ENCODE measurements at places on chromosomes 6 and 20.

DNA sequence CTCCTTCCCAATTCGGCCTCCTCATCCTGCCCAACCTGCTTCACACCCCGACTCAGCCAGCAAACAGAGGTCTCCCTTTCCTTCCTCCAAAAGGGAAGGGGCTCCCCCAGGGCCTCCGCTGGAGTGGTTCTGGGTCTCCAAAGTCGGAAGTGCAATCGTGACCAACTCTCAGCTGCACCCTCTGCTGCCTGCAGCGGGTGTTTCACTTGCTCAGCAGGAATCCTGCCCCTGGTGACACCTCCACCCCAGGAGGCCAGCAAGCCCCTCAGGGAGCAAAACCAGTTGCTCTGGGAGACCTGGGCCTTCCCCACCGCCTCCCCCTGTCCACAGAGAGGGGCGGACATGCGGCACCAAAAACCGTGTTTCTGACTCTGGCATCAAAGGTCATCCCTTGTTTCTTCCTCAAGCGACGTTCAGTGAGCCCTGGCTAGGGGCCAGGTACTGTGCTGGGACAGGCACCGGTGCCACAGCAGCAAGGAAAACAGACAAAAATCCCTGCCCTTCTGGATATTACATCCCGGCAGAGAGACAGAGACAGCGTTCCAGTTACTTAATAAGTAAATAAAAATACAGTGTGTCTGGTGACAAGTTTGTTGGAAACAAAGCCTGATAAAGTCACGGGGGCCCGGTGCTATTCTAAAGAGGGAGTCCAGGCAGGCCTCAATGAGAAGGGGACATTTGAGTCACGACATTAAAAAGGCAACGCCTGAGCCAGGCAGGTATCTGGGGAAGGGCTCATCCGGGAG is 219.0 kb downstream of the BMP7 start:
- peak; percentile 9 for DNase-seq

- no peak for DNase-seq
These were observed 90.2 kb upstream of the SULF2 start for GRCh38 chr20:47875297-47876025.

DNA sequence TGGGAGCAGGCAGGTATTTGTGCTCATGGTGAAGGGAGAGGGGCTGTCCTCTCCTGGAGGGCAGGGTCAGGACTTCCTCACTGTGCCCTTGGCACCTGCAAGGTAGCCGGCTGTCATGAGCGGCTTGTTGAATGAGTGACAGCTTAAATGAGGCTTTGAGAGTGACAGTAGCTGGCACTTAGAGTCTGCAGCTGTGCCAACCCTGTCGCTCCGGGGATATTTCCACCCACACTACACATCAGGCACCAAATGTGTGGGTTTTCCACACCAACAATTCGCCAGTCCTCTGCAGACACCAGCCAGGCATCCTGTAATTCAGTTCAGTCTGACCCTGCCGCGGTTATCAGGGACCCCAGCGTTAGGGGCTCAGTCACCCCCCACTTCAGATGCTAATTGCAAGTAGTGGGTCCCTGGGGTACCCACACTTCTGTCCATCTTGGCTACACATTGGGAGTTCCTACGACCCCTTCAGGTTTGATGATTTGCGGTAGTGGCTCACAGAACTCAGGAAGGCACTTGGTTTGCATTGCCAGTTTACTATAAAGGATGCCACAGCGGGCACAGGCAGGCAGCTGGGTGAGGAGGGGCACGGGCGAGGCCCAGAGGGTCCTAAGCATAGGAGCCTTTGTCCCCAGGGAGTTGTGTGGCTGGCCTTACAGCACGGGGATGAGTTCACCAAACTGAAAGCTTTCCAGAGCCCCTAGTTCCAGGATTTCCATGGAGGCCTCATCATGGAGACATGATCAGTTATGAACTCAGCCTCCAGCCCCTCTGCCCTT is 9.1 kb downstream of the MTG2 start:
- DNase-seq: no peak

DNA sequence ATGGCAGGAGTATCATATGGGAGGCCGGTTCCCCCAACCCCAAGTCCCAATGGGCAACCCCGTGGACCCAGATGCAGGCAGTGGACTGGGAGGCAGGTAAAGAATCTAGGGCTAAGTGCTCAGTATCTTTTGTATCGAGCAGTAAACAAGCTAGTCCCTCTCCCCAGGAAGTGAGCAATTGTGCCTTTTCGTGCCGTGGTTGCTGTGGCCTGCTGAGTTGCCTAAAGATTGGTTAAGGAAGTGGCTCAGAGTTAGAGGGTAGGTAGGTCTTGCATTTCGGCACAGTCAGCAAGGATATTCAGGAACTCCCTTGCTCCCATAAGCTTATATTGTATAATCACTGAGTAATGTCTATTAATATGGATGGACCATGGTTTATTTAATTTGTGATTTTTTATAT is 1.3 kb upstream of the DNAH8 start:
- DNase-seq: peak; percentile 78

GRCh38 chr20:41586772-41587171 is 31.4 kb downstream of the CHD6 start:
- no peak for DNase-seq

- DNase-seq: no peak
These were observed 81.6 kb upstream of the OPRM1 start for GRCh38 chr6:153957394-153957793.

DNA sequence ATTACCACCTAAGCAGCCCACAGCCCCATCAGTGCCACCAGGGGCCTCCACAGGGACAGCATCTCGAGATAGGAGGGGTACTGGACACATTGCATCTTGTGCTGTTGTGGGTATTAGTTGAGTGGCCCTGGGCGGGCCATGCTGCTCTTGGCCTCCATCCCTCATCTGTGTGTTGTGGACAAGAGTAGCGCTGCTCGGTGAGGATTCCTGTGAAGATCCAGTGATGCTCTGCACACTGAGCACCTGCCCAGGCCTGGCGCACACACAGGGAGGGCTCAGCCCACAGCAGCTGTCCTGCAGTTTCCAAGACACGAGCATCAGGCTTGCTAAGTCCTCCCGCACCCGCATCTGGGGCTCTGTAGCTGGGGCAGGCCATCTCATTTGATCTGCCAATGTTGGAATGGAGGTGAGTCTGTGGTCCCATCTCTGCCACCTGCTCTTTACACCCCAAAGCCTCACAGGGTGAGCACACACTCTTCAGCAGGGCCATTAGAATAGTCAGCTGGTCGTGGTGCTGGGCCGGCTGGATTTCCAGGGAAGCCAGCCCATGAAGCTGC is 32.0 kb downstream of the SPATA2 start:
- DNase-seq: no peak

GRCh38 chr6:135664527-135664926 is 167.0 kb upstream of the AHI1 start:
- no peak for DNase-seq

GRCh38 chr6:19803331-19804204 is 33.6 kb upstream of the ID4 start:
- no peak for DNase-seq

- no peak for DNase-seq
These were observed 29.3 kb downstream of the KCNK5 start for GRCh38 chr6:39199976-39200375.

DNA sequence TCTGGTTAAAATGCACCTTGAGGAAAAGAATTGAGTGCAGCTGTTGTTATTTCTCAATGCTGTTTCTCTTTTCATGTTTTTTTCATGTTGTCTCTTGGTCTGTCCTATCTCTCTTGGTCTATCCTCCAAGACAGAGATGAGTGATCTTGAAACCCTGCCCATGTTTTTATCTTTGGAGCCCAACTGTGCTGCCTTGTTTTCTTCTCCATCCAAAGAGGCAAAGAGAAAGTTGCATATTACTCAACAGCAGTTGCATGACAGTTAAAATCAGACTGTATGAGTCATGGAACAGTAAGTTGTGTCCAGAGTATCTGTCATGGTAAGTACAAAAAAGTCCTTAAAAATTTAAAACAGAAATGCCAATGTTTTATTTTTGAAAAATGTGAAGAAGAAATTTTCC is 26.2 kb downstream of the BCAS1 start:
- no peak for DNase-seq

DNA sequence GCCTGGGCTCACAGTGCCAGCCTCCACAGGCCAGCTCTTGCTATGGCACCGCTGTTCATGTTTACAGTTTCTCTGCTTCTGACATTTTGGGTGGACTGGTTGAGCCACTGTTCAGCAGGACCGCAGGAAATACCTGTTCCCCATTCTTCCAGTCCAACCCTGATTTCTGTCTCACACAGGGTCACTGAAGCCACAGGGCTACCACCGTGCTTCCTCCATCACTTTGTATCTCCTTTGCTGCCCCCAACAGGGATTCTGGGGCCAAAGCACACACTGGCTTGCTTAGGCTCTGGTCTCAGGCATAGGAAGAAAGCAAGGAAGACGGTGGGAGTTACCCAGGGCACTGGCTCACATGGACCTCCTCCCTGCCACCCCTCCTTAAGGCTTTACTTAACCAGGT is 164.5 kb downstream of the UNC5CL start:
- DNase-seq: no peak

DNA sequence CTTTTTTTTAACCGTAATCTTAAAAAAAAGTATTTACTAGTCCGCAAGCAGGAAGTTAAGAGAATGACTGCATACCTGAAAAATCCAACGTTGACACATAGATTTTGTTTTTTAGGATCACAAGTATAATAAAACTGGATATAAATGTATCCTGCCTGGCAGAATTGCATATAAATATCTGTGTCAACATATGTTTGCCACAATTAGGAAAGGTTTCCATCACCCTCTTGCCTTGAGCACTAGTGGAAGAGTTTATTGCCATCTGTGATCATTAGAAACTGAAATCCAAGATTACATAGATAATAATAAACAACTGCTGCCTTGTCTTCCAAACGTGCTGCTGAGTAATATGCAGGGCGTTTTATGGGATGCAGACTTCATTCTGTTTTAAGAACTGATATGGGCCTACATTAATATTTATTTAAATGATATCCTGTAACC is 27.9 kb downstream of the PLEKHG1 start:
- no peak for DNase-seq

GRCh38 chr20:58294497-58295455 is 14.7 kb upstream of the RAB22A start:
- DNase-seq: no peak

- DNase-seq: no peak
These were observed 92.5 kb upstream of the ADGRF1 start for GRCh38 chr6:47134476-47135189.

- no peak for DNase-seq
These were observed 69.3 kb downstream of the SYNJ2 start for GRCh38 chr6:158050955-158051354.

DNA sequence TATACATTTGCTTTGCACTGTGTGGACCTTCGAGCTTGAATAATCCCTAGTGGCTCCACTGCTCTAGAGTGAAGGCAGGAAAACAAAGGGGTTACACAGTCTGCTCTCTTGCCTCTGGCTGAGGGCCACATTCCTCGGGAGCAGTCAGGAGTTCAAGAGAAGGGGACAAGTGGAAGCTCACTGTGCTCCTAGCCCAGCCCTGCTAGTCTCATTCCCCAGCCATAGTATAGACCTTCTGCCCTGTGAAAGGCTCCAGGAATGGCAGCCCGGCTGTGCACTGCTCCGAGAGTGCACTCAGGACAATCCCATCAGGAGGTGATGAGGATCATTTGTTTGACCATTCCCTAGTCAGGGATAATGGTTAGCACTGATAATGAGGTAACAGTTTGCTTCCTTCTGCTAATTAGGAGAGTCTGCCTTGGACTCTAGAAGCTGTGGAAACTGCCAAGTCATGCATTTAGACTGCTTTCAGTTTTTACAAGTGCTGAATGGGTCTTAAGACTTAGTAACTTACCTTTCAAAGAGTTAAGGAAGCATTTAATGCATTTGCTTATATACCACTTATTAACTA is 8.5 kb downstream of the IYD start:
- no peak for DNase-seq

DNA sequence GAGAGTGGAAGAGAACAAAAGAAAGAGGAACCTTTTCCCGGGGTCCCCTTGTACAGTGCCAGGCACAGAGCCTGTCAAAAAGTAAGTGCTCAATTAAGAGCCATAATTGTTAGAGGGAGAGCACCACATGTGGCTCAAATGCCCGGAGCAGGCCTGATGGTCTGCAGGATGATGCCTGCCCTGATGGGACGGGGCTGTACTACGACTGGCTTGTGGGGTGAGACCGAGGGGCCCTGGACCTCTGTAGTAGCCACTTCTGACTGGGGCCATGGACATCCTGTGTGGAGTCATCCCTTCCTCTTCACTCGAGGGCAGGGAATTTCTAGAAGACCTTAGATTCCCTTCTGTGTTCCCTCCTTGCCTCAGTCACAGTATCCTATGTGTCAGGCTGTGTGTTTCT is 47.9 kb downstream of the KCNK5 start:
- no peak for DNase-seq

GRCh38 chr6:27866357-27867050 is 45.7 kb downstream of the OR2B2 start:
- peak; percentile 79 for DNase-seq

GRCh38 chr6:49097116-49097515 is 365.9 kb downstream of the MMUT start:
- peak; percentile 6 for DNase-seq

- no peak for DNase-seq
These were observed 242.5 kb downstream of the LRFN2 start for GRCh38 chr6:40344566-40345167.

- no peak for DNase-seq
These were observed 203.7 kb downstream of the SYNDIG1 start for GRCh38 chr20:24672886-24673677.

DNA sequence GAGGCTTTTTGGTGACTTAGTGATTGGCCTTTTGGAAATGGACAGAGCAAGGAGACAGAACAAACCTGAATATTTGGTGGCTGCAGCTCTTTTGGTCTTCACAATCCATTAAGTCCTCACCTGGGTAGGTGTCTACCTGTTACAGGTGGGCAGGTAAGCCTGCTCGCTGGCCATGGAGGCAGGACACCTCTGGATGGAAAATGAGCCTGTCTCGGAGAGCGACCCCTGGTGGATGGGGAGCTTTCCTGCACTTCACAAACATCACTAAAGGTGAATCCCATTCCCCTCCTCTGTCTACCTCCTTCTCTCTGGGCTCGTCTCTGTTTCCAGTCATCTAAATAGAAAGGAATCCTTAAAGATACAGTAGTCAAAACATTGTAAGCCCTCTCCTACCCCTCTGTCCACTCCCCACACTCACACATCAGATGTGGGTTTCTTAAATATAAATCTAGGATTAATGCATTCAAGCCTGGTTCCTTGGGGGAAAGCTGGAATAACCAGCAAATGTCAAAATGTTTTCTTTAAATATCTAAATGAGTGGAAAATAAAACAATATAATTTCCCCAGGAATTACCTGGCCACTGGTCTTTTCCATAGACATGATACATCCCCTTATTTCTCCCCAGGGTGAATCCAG is 304.9 kb downstream of the CDH26 start:
- DNase-seq: peak; percentile 70

GRCh38 chr20:889932-890463 is 26.1 kb downstream of the ANGPT4 start:
- DNase-seq: no peak

DNA sequence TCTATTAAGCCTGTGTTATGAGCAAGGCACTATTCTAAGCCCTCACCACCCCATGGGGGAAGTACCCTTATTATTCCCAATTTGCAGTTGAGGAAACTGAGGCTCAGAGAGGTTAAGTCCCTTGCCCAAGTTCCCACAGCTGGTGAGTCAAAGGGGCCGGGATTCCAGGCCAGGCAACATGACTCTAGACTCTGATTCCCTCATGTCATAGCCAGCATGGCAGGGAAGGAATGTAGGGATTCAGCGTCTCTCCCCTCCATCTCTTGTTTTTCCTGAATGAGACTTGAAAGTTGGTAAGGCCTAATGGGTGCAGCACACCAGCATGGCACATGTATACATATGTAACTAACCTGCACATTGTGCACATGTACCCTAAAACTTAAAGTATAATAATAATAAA is 6.7 kb downstream of the C6orf132 start:
- DNase-seq: no peak

- DNase-seq: no peak
These were observed 26.8 kb upstream of the PREP start for GRCh38 chr6:105429676-105430075.

- no peak for DNase-seq
These were observed 293.8 kb downstream of the ZNF217 start for GRCh38 chr20:53299831-53300230.

Data from activated CD4-positive, alpha-beta T cell treated with anti-CD3 and anti-CD28 coated beads for 36 hours (primary cell).